ENCODE measurements at places on chromosomes 6 and 20.

DNA sequence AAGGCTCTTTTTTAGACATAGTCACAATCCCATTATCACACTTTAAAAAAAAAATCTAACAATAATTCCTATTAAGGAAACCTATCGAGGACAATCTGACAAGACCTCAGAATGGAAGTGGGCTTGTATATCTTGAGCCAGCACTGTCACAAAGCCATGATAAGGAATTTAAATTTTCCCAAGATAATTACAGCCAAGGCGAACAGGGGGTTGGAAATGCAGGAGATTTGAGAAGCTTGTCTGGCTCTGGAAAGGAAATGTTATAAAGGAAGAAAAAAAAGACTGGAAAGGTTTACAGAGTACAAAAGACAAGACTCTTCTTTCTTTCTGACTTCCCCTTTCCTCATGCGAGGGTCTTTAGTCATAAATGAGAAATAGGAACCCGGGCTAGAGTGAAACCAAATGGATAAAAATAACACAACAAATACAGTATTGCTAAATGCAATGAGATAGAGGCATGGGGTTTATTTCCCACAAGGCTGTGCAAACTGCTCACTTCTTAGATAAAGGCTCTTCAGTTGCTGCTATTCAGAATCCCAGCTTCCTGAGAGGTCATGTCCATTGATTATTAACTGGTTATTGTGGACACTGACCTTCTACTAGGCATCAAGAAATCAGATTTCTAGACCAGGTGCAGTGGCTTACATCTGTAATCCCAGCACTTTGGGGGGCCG, 13.4 kb upstream of the GHRH start:
- DNase-seq, result no peak

DNA sequence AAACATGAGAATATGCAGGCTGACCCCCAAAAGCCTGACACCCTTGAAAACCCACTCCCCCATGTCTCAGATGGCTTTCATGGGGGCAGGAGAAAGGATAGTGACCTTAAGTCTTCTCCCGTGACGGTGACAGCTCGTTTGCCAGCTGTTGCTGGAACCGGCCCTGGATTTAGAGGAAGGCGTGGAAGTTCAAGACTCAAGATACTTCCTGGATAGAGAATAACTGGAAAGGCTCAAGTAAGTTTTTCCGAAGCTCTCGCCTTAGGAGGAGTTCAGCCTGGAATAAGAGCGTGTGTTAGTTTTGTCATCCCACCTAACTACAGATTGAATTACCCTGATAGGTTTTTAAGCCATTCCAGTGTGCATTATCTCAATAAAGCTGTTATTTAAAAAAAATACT, 11.6 kb upstream of the MTG2 start:
- DNase-seq, result no peak

GRCh38 chr20:42553374-42553773, 636.3 kb downstream of the PTPRT start:
- no peak for DNase-seq

GRCh38 chr6:12656906-12657305, 59.7 kb upstream of the PHACTR1 start:
- DNase-seq, result no peak

DNA sequence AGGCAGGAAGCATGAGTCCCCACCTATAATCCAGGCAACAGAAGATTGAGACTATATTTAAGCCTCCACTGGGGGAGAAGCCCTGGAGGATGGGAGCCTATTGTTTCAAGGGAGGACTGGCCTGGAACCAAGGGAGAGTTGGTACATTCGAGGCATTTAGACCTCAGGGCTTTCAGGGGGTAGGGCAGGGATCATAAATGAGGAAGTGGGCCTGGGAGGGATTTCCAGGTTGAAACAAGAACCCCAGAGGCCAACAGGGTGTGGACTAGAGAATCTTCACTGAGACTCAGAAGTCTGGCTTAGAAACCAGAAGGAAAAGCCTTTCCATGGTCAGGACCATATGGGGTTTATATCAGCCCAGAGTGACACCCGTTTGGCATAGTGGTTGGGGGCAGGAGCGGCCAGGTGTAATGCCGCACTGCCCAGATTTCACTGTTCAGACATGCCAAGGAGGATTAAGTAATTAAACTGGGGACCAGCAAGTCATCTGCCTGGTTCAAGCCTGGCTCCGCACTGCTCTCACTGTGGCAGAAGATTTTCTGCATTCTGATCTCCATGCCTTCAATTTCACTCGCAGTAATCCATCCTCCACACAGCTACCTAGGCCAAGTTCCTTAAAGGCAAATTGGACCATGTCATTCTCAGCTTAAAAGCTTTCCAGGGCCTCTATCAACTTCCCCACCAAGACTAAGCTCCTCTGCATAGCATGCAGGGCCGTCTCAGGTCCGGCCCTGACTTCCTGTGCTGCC, 17.8 kb downstream of the LRFN2 start:
- no peak for DNase-seq

GRCh38 chr6:126672649-126673048, 332.7 kb downstream of the CENPW start:
- DNase-seq, result no peak

All from pancreas (tissue), 10 donors.